ENCODE measurements at places on chromosomes 7 and 10. TPM values are rescaled to one million over a fixed set of nuclear protein-coding genes. Genes with fewer than 3 reads are reported as not detected.

GPR26 gene
- total RNA-seq = not detected

PNLIP gene
- not detected for total RNA-seq

CDC14C gene
- 0.17 TPM for total RNA-seq

AKR1C8 gene
- total RNA-seq = not detected

RHBDD2 gene
- 10.8 TPM for total RNA-seq

SEC31B gene
- 3.0 TPM for total RNA-seq

GHRHR gene
- not detected for total RNA-seq

CPED1 gene
- total RNA-seq = 196 TPM

CYP26C1 gene
- total RNA-seq = under 0.01 TPM

KCNMA1 gene
- total RNA-seq = 103 TPM

MMD2 gene
- total RNA-seq = not detected

KLF14 gene
- under 0.01 TPM for total RNA-seq

GDF2 gene
- total RNA-seq = not detected

GJD4 gene
- 0.17 TPM for total RNA-seq

SPDYE2 gene
- total RNA-seq = not detected

KCNH2 gene
- 6.2 TPM for total RNA-seq

HOXA9 gene
- under 0.01 TPM for total RNA-seq

PALD1 gene
- total RNA-seq = 0.33 TPM
